Left lobe of liver (tissue), 2 donors: ENCODE measurements at places on chromosomes 3 and 15.

- no peak for DNase-seq
These were observed 299.5 kb upstream of the RASGRP1 start for GRCh38 chr15:38864122-38864521.

GRCh38 chr15:38795471-38796245 lies 231.0 kb upstream of the RASGRP1 start:
- no peak for DNase-seq

DNA sequence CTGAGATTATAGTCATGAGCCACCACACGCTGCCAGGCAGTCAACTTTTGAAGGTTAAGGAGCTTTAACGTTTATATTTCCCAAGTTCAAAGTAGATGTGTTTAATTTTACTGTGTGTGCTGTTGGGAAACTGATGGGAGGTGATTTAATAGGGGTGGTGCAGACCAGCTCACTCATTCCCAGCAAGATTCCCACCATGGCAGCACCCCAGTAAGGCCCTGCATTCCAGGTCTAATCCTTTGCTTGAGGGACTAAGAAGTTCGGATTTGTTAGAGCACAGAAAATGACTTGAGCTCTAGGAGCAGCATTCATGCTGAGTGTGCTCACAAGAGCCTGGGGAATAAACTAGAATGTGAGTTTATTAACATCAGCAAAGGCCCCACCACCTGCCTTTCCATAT lies 25.2 kb downstream of the TSEN2 start:
- DNase-seq, result no peak

GRCh38 chr3:65936908-65937638 lies 101.6 kb downstream of the MAGI1 start:
- no peak for DNase-seq

DNA sequence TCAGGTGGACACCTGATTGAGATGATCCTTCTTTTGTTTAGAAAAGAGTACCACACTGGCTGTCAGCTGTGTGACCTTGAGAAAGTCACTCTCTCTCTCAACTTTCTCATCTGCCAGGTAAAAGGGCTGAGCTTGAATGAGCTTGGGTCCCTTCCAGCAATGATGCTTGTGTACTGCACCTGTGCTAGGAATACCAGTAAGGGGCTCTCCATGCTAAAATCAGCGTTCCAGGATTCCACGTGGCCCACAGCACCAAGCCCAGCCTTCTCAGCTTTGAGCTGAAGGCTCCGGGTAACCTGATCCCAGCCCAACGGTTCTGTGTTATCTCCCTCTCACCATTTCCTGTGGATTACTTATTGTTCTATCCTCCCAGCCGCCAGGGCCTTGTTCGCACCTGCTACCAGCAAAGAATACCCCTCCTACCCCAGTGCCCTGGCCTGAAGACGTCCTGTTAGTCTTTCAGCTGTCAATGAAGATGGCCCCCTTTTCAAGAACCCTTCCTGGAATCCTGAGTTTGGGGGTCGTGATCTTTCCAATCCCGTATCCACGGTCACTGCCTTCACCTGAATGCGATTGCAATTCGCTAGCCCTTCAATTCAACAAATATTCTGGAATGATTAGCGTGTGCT lies 54.2 kb upstream of the CGNL1 start:
- no peak for DNase-seq
